NCI-H2107 (cell line): ENCODE measurements at places on chromosomes 7 and 10.

- DNase-seq = no peak
These were observed 971.7 kb downstream of the ANKRD7 start for GRCh38 chr7:119196183-119196582.

GRCh38 chr10:133461027-133461426 is 7.3 kb downstream of the SCART1 start:
- no peak for DNase-seq

GRCh38 chr10:30357075-30357801 is 8.2 kb upstream of the MTPAP start:
- no peak for DNase-seq

DNA sequence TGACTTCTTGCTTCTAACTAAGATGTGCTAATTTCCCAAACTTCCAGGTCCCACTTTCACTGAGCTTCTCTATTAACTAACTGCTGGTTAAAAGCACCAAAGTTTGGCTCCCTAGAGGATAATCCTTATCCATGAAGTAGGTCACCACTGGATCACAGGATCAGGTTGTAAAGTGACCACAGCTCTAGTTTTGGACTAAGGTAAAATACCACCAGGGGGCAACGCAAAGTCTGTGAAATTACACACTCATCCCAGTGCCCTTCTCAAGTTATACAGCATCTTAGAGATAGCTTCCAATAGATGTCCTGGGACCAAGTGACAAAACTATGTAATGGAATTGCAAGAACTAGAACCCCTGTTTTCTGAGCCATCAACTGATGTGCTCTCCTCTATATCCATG is 116.4 kb upstream of the ASAH2 start:
- no peak for DNase-seq

DNA sequence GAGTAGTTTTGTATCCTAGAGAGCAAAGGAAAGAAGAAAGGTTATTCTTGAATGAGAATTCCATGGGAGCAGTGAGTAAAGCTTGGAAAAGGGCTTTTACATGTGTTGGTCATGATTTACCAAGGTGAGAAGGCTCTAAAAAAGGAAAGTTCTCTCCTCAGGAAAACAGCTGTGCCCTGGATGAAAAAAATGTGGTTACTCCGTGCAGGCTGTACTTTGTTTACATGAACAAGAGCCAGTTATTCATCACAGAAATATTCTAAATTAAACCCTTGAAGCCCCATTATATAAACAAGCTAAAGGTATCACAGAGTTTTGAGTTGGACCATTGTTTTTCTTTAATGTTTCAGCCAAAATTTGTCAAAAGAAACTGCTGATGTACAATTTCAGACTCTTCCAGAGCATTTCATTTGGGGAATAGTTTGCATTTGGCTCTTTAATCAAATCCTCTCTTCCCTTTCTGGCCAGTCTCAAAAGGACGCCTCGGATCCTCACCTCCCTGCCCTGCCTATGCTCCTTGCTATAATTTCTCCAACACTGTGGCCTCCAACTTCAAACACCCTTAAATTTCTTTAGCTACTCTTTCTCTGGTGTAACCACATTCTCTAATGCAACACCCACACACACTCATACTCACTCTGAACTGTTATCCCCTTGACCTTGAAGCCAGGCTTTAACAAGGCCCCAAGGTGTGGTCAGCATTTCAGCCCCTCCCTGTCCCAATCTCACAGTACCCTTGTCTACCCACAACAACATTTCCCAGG is 47.4 kb downstream of the AFAP1L2 start:
- DNase-seq = no peak

GRCh38 chr10:1115607-1115955 is 59.4 kb downstream of the WDR37 start:
- DNase-seq = no peak

DNA sequence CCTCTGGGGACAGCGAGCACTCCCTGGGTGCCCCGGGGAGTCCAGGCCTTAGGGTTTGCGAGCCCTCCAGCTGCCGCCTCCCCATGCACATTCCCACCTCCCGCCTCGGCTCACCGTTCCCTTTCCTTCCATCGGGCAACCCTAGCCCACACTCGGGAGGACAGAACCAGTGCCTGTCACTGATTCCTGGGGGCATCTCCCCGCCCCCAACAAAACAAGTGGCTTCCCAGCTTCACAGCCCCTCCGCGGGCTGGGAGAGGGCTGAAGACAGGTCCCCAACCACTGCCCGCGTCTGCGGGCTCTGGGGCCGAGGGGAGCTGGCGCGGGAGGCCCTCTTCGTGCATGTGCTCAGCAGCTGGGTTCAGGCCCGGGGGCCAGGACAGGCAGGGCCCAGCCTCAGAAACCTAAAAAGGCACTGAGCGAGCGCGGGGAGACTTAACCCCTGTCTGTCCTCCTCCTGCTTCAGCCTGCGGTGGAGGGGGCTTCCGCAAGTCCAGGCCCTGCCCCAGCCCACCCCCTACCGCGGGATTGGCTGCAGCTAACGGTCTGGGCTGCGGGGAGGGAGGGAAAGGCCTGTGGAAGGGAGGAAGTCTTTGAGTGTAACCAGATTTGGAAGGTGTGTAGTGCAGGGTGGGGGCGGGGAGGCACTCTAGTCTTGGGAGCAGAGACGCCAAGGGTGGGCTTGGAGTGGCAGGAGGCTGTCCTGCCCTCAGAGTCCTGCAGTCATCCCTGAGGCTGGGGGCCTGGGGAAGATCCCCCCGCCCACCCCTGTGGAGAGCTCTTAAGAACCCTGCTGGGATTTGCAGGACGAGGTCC is 1.2 kb downstream of the FLNC start:
- DNase-seq = no peak
